Endothelial cell (in vitro differentiated cells): ENCODE measurements at places on chromosomes 7 and 10. TPM values are rescaled to one million over a fixed set of nuclear protein-coding genes. Genes with fewer than 3 reads are reported as not detected.

Gene RNF32
- 1.9 TPM for total RNA-seq

Gene TAS2R4
- total RNA-seq = 1.1 TPM

Gene HOXA6
- not detected for total RNA-seq

Gene CAV2
- 35.5 TPM for total RNA-seq

- H3K4me3 ChIP-seq = no peak overlapping the region
- peaks cover 5% of the 10 kb centered on the region for H3K27me3 ChIP-seq
- no peak overlapping the region for H3K27ac ChIP-seq
- DNase-seq = no peak
Measured at GRCh38 chr10:8174762-8175161, 120.3 kb downstream of the GATA3 start.

DNA sequence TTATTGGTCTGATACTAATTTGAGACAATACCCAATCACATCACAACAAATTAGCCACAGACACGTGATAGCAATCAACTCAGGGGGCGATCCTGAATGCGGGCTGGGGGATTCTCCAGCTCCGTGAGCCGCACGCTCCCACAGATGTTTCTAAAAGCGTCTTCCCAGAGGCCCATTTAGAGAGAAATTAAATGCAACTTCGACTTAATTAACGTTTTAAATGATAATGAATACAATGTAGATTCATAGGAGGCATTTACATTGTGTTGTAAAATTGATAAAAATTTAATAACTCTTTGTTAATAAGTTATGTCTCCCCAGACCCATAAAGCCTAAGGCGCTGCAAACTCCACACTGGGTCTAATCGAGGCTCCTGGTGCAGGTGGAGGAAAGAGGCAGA is 642.6 kb downstream of the KCNMA1 start:
- no peak overlapping the region for H3K27ac ChIP-seq
- peaks cover 3% of the 10 kb centered on the region for H3K4me1 ChIP-seq
- no peaks in the 10 kb centered on the region for H3K36me3 ChIP-seq
- no peak for DNase-seq
- no peaks in the 10 kb centered on the region for H3K27me3 ChIP-seq

DNA sequence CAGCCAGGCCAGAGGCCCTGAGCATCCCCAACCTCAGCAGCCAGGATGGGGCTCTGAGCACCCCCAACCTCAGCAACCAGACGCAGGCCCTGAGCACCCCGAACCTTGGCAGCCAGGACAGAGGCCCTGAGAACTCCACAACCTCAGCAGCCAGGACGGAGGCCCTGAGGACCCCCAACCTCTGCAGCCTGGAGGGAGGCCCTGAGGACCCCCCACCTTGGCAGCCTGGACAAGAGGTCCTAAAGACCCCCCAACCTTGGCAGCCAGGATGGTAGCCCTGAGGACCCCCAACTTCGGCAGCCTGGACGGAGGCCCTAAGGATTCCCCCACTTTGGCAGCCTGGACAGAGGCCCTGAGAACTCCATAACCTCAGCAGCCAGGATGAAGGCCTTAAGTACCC is 17.0 kb downstream of the RRP12 start:
- no peak for DNase-seq
- no peak overlapping the region for H3K27ac ChIP-seq
- H3K27me3 ChIP-seq = no peaks in the 10 kb centered on the region
- H3K4me1 ChIP-seq = no peaks in the 10 kb centered on the region

DNA sequence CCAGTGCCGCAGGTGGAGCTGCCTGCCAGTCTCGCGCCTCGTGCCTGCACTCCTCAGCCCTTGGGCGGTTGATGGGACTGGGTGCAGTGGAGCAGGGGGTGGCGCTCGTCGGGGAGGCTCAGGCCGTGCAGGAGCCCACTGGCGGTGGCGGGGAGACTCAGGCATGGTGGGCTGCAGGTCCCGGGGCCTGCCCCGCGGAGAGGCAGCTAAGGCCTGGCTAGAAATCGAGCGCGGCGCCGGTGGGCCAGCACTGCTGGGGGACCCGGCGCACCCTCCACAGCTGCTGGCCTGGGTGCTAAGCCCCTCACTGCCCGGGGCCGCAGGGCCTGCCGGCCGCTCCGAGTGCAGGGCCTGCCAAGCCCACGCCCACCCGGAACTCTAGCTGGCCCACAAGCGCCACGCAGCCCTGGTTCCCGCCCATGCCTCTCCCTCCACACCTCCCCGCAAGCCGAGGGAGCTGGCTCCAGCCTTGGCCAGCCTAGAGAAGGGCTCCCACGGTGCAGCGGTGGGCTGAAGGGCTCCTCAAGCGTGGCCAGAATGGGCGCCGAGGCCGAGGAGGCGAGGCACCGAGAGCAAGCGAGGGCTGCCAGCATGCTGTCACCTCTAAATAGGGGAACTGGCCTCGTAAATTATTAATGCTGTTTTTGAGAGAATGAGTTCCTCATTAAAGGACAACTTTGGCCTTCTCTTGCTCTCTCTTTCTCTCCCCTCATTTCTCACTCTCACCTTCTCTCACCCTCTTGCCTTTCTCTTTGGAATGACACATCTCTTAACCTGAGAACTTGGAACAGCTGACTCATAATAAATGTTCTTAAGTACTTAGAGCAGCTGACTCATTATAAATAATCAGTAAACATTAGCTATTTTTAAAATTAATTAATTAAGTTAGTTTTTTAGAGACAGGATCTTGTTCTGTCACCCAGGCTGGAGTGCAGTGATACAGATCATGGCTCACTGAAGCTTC is 4.9 kb downstream of the ACADSB start:
- peaks cover 3% of the 10 kb centered on the region for H3K27me3 ChIP-seq
- H3K27ac ChIP-seq = no peak overlapping the region
- no peak for DNase-seq
